ENCODE measurements at places on chromosomes 1 and 21.

GRCh38 chr1:14672005-14672404 is 73.5 kb downstream of the KAZN start:
- DNase-seq = no peak

DNA sequence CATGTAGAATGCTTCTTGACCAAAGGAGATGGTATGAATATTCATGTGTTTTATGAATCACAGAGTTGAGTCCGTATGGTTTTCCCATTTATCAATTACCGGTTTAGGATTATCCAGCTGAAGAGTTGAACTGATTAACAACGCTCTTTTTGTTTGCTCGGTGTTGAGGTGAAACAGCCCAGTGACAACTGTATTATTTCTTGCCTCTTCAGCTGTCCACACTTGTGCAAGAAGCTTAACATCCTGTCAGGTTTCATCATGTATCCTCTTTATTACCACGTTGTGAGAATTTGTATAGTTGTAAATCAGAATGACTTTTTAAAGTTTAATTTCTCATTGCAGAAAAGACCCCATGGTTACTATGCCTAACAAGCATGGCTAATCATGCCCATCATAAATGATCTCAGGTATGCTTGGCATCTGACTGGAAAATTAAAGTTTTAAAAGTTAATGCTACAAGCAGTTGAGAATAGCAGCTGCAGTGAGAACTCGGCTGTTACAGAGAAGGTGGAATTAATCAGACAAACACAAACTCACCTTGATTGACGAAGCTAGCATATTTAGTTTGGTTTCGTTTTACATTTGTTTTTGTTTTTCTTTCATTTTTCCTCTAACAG is 563.2 kb upstream of the ADGRL2 start:
- DNase-seq = no peak

DNA sequence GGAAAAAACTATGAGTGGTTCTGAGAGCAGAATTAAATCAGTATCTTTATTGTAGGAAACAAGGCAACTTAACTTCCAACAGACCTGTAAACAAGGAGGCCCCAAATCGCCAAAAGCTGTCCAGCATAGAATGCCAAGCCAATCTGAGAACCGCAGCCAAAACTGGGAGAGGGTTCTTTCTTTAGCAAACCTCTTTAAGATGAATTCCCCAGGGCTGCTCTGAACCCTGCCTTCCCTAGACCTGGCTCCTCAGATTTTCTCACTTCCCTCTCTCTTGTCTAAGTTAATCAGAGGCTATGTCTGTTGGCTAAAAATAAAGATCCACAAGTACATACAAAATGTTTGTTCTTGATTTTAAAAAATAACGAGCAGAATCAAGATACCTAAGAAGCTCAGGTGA is 141.4 kb downstream of the SMYD3 start:
- DNase-seq = no peak

DNA sequence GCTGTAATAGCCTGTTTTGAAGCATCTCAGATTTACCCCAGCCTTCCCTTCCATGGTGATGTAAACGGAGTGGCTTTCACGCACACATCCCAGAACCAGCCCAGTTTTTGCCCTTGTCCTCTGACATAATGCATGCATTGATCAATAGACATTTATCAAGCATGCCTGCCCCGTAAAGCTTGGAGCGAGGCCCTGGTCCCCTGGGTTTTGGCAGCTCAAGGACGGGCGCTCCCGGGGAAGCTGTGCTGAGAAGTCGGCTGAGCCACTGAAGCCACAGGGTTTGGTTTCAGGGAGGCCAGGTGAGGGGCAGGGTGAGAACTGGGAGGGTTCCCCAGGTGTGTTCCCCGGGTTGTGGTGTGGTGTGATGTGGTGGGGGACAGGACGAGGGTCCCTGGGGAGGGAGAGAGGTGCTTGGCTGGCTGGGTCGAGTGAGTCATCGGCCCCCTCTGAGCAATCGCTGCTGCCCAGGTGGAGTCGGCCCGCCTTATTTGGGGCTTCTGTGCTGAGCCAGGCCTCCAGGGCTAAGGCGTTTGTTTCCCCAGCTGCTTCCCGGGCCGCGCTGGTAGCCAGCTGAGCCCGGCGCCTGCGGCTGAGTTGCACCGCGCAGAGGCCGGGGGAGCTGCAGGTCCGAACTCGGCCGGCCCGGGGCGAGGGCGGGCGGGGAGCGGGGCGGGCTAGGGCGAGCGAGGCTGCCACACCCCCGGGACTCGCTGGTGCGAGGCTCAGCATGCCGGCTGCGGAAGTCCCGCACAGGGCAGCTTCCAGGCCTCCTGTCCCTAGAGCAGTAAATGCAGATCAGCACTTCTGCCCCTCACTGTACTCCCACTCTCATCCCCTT is 23.6 kb downstream of the ATP2B4 start:
- DNase-seq = peak; percentile 83

DNA sequence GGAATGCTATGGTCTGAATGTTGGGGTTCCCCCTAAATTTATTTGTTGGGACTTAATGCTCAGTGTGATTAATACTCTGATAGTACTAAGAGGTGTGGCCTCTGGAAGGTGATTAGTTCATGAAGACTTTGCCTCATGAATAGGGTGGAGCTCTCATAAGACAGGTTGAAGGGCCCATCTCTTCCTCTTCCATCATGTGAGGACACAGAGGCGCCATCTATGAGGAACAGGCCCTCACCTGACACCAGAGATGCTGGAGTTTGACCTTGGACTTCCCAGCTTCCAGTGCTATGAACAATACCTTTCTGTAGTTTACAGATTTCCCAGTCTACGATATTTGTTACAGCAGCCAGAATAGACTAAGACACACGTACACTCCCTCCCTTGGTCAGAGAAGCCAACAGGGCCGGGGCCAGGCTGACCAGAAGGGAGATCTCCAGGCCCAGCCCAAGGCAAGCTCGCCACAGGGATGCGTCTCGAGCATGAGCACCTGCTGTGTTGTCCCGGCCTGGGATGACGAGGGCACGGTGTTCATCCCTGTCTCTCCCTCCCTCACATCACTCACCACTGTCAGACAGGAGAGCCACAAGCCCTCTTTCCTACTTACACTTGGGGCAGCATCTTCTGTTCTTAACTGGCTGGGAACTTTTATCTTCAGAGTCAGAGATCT is 4.7 kb upstream of the ABCG1 start:
- DNase-seq = no peak
